NCI-H774 (cell line): ENCODE measurements at places on chromosomes 6 and 20.

DNA sequence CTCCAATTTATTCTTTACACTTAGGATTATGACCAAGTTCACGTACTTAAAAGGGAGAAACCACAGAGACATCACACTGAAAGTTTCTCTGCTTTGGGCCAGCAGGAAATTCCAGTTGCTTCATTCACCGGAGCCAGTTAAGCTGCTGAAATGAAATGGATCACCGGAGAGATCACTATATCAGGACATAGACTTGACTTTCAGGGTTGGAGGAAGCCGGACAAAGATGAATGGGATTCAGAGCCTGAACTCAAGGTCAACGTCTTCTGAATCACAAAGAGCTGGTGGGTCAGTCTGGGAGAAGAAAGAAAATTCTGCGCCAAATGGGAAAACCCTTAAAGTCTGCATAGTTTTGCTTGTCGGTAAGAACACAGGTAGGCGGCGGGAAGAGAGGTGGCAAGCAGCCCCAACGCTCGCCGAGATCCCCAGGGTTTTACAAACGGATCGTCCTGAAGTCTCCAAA is 81.9 kb upstream of the CCDC28A start:
- peak; percentile 15 for DNase-seq

- no peak for DNase-seq
Observed at GRCh38 chr6:95636552-95637431, 59.5 kb downstream of the MANEA start.

GRCh38 chr20:46051556-46052308 is 22.7 kb downstream of the SLC12A5 start:
- no peak for DNase-seq

DNA sequence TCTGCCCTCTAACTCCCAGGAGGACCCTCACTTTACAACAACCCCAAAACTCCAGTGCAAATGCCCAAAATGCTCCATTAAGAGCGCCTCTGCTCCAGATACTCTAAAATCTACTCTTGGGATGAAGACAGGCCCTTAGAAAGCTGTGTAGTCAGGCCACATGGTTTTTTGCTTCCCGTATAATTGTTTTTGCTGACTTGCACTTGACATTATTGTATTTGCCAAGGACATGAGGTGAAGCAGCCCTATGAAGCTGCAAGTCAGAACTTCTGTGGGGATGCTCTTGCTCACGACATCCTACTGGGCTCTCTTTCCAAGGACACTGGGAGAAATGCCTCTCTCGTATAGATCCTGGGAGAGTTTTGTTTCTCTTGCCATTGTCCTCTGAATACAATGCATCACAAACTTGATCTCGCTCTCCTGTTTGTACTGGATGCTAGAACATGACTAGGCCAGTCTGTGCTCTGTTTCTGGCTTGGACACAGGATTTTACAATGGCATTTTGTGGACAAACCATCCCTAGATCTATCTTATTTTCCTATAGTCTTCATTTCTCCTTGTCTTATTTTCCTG is 177.2 kb upstream of the DTNBP1 start:
- DNase-seq = no peak

GRCh38 chr6:37171970-37172812 is 2.2 kb downstream of the PIM1 start:
- peak; percentile 79 for DNase-seq

- DNase-seq = no peak
Observed at GRCh38 chr6:142784344-142784743, 160.6 kb downstream of the HIVEP2 start.

- DNase-seq = no peak
Observed at GRCh38 chr6:94323853-94324252, 904.5 kb upstream of the EPHA7 start.

GRCh38 chr6:69732640-69733039 is 64.2 kb downstream of the LMBRD1 start:
- no peak for DNase-seq

GRCh38 chr20:10642856-10643559 is 30.8 kb downstream of the JAG1 start:
- no peak for DNase-seq

DNA sequence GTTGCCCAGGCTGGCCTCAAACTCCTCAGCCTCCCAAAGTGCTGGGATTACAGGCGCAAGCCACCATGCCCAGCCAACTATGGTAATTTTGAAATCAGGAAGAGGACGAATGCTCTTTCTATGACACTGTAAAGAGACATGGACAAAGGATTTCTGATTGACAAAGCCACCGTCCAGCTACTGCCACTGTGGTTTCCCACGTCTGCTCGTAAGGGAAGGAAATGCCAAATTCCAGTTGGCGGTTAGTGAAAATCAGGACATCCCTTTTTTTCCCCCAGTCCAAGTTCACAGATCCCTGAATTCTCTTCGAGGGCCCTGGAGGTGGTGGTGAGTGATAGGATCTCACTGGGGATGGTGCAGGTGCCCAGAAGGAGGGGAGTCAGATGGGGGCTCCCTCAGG is 31.2 kb downstream of the SNAI1 start:
- no peak for DNase-seq

DNA sequence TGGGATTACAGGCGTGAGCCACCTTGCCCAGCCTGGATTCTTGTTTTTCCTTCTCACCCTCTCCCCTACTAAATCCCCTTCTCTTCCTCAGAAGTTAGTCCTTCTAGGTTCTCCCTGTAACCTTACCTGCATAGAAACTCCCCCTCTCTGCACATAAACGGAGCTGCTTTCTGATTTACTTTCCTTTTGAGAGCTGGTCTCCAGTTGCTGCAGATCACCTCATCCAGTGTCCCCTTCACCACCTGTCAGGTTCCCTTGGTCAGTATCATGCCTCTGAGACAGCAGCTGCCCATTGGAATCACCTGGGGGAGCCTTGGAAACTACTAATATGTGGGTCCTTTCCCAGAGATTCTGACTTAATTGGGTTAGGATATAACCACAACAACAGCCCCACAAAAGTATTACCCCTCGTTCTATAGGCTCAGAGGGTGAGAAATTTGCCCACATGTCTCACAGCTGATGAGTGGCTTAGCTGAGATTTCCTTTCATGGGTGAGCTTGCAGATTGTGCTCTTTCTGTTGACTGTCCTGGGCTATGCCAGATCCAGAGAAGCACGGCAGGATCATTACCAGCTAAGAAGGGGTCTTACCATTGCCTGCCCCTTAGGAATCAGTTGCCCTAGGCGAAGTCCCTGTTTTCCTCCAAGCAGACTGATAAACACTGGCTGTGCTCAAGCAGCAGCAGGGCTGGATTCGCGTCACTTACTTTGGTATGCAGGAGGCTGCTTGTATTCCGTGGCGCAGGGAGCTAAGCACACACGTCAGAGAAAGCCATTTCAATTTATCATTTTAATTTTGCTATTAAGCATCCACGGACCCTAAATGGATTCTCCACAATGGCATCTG is 51.3 kb downstream of the AKAP12 start:
- DNase-seq = no peak
